ENCODE measurements at places on chromosomes 7 and 10.

DNA sequence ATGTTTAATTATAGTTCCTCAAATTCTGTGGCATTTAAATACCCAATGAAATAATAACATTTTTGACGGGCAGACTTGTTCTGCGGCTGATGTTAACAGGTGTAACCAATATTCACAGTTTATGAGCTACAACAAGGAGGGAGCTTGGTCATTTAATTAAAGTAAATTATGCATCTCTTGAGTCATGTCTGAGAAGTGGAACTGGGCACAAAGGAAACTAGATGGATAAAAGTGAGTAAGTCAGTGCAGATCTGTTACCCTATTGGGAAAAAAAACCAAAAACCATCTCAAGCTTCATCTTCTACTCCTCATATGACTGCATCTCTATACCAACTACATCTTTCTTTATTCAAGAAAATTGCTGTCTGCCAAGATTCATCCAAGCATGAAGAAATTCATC, 24.0 kb downstream of the ANKRD22 start:
- no peak for DNase-seq

DNA sequence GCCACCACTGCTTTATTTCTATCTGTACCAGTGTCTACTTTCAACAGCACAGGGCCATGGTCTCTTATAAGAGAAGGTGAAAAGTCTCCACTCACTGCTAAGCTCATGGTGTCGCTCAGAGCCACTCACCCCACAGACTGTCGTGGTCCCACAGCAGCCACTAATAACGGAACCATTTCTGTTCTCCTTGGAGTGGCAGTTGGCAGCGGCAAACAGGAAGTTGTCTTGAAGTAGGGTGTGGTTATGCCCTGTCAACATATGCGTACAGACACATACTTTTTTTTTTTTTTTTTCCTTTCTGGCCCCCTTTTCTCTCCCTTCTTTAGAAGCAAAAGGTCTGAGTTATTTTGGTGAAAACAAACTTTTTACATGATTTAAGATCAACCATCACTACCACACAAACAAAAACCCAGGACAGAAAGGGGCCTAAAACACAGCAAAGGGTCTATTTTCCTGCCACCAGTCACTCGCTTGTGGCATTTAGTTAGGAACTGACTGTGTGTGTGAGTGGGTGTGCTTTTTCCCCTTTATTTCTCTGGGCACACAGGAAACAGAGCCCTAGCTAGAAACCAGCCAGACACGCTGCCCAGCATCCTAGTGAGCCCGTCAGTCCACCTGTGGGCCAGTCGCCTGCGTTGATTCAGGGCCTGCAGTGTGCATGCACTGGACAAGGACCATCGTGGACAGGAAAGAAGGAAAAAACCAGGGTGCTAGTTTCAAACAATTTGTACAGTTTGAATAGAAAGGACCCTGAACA, 96.7 kb upstream of the EFCAB10 start:
- DNase-seq: no peak

DNA sequence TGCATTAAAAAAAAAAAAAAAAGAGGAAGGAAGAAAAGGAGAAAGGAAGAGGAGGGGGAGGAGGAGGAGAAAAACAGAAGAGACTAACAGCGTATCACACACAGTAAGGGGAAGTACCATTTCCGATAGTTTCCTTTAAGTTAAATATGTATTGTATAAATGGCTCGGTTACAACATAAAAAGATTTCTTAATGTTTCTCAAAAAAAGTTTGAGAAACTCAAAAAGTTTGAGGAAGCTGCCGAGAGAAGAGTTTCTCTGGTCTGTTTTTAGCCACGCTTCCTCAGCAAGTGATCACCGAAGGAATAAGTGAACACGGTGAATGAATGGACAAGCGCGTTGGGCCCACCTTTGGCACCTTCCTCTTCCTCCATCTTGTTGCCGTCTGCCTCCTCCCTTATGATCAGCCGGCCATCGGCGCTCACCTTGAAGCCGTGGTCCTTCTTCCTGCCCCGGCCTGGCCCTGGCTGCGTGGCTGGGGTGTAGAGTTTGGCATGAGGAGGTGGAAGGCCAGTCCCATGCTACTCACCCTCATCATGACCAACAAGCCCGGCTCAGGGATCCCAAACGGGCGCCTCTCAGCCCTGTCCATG, 31.3 kb upstream of the FRAT2 start:
- DNase-seq: no peak

DNA sequence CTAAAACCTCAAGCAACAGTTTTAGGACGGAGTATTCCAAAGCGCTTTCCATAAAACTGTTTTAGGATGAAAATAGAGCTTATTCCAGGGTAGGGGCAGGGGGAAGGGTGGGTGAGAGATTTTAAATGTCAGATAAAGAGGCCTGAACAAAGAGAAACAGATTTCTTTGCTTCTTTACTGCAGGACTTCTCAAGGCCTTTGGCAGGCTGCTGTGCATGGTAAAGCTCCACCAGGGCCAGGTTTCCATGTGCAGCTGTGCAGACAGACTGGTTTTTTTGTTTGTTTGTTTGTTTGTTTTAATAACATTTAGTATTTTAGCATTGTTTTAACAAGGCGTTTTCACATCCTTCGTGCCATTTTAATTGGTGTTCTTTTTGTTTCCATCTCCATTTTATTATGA, 26.3 kb downstream of the HECW1 start:
- DNase-seq: no peak

DNA sequence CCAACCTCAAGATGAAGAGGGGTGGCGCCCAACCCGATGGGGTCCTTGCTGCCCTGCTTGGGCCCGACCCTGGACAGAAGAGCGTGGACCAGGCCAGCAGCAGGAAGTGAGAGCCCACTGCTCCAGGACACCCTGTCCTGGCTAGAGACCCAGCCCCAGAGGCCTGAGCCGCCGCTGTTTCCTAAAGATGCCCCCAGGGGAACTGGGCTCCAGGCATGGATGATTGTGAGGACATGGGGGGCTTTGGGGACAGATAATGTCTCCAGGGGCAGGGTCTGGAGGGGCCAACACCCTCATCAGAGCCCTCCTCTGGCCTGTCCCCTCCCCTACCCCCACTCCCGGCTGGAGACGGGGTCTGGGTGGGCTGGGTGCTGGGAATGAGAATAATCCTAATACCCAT, 71.7 kb downstream of the MYL10 start:
- no peak for DNase-seq

DNA sequence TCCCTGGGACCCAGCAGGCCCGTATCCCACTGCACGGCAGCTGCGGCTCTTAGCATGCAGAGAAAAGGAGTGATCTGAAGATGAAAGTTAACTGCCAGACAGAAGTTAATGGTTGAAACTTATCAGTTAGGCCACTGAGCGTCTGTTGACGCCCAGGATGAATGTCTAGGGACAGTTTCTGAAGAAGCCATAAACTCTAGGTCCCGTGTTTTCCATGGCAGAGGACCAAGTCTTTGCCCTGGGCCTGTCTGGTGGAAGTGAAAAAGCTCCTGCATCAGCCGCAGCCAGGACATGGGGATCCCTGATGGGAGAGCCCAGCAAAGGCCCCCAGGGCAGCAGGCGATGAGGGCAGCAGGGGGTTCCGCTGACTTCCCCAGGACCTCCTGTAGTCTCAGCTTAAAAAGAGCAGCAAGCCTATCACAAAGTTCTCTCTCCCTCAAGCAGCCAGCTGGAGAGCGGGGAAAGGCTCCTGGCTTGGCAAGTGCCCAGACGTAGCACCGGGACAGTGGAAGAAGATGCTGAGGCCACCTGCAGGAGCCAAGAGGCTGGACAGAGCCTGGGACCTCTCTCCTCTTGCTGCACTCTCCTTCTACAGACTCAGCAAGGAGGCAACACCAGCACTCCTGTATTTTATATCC, 79.6 kb downstream of the TNS3 start:
- DNase-seq: no peak

GRCh38 chr10:114002422-114002821, 41.2 kb upstream of the ADRB1 start:
- no peak for DNase-seq

- DNase-seq: peak; percentile 39
Measured at GRCh38 chr7:146129296-146129695, 12.7 kb downstream of the CNTNAP2 start.

- no peak for DNase-seq
Measured at GRCh38 chr10:43124094-43124521, 14.1 kb upstream of the CSGALNACT2 start.

GRCh38 chr7:66331883-66332282, 126.7 kb downstream of the TPST1 start:
- no peak for DNase-seq

- no peak for DNase-seq
Measured at GRCh38 chr10:67549390-67549789, 146.6 kb downstream of the CTNNA3 start.

Measured in NCI-H1092 treated with DMSO at 0.1 percent for 48 hours (cell line).